NCI-H2171 (cell line): ENCODE measurements at places on chromosomes 2 and 18.

DNA sequence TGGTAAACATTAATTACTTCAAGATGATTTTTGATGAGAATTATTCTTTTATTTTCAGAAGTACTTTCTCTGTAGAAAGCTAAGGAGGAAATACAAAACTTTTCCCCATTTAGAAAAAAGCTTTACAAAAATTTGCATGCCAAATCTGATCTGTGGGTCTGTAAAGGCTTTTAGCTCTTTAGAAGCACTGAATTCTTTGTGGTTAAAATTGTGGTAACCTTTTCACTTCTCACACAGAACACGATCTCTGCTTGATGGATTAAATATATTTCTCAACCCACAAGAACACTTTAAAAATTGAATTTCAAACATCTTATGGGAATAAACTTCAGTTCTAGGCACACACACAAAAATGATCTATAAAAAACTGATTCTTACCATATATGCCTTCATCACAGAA, 63.7 kb downstream of the VIL1 start:
- DNase-seq: no peak

GRCh38 chr2:241774419-241775222, 2.0 kb upstream of the GAL3ST2 start:
- DNase-seq: peak; percentile 43

DNA sequence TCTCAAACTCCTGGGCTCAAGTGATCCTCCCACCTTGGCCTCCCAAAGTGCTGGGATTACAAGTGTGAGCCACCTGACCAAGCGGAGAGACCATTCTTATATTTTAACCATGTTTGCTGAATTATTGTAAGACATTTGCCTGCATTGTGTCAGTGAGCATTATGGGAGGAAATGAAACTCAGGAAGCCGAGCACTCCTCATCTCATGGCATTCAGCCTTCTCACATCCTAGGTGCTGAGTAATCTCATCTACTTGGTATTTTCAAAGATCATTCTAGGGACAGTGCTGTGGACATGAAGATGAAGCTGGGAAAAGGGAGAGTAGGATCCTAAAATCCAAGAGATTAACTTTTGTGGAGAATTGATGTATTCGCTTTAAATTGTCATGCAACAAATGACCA, 66.1 kb downstream of the NAPG start:
- no peak for DNase-seq

GRCh38 chr2:59308108-59308507, 1067.0 kb upstream of the FANCL start:
- DNase-seq: no peak

GRCh38 chr18:44871771-44872170, 191.1 kb downstream of the SETBP1 start:
- no peak for DNase-seq

DNA sequence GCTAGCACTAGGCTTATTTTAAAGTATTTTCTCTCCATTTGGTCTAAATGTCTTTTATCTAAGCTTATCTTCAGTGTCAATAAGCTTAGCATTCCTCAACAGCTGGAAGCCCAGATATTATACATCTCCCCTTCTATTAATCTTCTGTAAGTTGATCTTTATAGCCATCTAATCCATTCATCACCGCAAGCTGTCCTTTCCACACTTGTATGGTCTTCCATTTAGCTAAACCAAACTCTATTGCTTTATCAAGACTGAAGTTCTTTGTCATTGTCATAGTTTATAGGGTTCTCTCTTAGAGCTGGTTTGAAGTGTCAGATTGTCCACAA, 101.3 kb upstream of the GPR45 start:
- no peak for DNase-seq
